ENCODE measurements at places on chromosomes 2 and 18.

- no peak for DNase-seq
These were observed 76.1 kb upstream of the RNU4ATAC start for GRCh38 chr2:121454549-121455090.

GRCh38 chr2:26649992-26650712, 9.0 kb upstream of the CIB4 start:
- DNase-seq = no peak

- DNase-seq = peak; percentile 54
These were observed 62.5 kb downstream of the DHRS9 start for GRCh38 chr2:169131587-169132512.

- DNase-seq = no peak
These were observed 36.7 kb upstream of the GPC1 start for GRCh38 chr2:240398661-240399267.

DNA sequence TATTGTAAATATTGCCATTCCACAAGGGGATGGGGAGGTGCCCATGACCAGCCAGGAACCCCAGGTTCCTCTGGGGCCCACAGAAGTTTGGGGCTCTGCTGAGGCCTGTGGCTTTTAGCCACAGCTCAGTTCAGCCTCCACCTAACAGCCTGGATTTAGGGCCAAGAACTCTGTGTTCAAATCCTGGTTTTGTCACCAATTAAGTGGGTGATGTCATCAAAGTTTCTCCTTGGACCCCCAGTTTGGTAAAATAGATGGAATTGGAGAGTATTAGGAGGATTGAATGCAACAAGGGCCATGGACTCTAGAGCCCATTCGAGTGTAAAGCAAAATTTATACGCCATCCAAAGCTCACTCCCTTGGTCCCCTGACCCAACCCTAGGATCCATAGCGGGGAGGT, 3.2 kb upstream of the FEV start:
- DNase-seq = no peak

- DNase-seq = no peak
These were observed 2.7 kb downstream of the NARS1 start for GRCh38 chr18:57618910-57619309.

DNA sequence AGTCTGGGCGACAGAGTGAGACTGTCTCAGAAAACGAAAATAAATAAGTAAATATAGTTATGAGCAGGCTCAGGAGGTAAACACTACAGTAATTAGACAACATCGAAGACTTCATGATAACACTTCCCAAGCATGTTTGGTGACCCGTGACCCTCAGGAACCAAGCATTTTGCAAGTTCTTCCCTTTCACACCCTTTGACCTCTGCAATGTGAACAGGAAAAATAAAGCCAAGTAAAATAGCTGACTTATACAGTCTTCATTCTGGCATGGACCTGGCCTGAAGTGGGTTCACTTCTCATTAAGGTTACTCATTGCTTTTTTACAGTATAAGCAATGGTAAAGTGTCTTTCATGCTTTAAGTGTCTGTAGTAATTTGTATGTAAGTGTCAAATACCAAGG, 15.3 kb upstream of the TGIF1 start:
- DNase-seq = no peak

- DNase-seq = no peak
These were observed 4.9 kb downstream of the RALB start for GRCh38 chr2:120257522-120257921.
